ENCODE measurements at places on chromosomes 13 and 19.

GRCh38 chr13:74644229-74644628, 510.0 kb upstream of the KLF12 start:
- no peak for DNase-seq

GRCh38 chr13:27360562-27360961, 63.9 kb upstream of the GTF3A start:
- no peak for DNase-seq

GRCh38 chr13:113327391-113327765, 30.3 kb downstream of the LAMP1 start:
- DNase-seq = no peak

- no peak for DNase-seq
Measured at GRCh38 chr13:44921931-44922758, 67.1 kb downstream of the NUFIP1 start.

Data from GM12891 (cell line).